ENCODE measurements at places on chromosomes 1 and 21.

DNA sequence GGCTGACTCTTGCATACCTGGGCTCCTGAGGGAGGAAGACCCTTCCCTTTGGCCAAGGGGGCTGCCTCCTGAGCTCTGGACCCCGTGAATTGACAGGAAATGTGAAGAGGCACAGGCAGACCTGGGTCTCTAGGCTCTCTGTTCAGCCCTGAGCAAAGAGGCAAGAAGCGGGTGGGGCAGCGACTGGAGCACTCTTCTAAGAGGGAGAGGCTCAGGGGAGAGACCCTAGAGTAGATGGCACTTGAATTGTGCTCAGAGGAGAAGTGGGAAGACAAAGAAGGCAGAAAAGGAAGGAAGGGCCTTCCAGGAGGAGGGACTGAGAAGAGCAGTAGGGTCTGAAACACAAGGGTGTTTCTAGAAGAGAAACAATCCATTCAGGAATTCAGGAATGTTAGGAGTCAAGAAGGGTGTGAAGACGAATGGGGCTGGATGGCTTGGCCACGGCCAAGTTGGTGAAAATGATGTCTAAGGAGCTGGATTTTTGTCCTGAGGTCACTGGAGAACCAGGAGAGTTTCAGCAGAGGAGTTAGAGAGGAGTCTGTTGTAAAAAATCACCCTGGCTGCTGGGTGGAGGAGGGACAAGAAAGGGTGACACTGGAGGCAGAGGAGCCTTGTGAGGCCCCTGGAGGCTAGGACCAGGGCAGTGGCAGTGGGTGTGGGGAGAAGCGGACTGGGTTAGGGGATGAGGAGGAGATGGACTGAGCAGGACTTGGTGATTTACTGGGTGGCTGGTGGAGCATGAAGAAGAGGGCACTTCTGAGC, 5.3 kb downstream of the TIE1 start:
- DNase-seq, result no peak

GRCh38 chr1:181313466-181313865, 169.9 kb upstream of the CACNA1E start:
- no peak for DNase-seq

GRCh38 chr1:180917306-180918065, 4.8 kb downstream of the KIAA1614 start:
- DNase-seq, result no peak

GRCh38 chr1:78255846-78256245, 210.1 kb downstream of the GIPC2 start:
- no peak for DNase-seq

- DNase-seq, result no peak
Measured at GRCh38 chr1:167878372-167879160, 35.4 kb downstream of the ADCY10 start.

DNA sequence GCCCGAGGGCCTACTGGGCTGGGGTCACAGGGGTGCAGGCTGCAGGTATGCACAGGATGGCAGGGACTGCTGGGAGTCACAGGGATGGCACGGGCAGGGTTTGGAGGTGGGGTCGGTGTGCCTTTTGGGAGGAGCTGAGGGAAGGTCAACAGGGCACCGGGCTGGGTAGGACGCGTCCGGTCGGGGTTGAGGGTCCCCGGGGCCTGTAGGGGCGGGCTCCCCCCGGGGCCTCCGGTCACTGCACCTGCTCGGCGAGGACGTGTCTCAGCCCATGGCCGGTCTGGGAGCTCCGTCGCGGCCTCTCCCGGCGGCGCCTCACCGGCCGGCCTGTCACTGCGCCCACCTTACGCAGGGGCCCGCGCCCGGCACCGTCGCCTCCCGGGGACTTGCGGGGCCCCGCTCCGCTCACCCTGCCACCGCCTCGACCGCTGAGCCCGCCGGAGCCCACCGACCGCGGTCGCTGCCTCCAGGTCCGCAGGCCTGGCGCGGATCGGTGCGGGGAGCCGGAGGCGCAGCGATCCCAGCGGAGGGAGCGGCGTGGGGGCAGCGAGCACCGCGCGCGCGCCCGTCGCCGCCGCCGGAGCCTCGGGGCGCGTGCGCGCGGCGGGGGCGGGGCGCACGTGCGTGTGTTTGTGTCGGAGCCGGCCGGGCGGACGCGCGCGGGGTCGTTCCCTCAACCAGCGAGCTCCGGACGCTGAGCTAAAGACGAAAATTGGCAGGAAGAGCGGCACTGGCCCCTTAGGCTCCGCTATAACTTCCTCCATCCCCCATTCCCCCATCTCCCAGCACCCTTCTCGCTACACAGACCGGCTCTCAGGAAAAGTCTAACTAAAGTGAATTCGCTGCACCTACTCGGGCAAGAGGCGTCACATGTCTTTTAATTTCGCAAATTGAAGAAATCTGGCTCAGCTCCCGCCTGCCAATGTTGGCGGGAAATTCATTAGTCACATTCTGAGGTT, at the start of gene AMIGO1:
TSS of gene AMIGO1 (minus strand) at position 552 of the 959 bp plus-strand sequence. CDS start 815 bp downstream, outside the sequence.
- no peak for DNase-seq

- no peak for DNase-seq
Measured at GRCh38 chr1:228275430-228276173, 67.8 kb downstream of the OBSCN start.

DNA sequence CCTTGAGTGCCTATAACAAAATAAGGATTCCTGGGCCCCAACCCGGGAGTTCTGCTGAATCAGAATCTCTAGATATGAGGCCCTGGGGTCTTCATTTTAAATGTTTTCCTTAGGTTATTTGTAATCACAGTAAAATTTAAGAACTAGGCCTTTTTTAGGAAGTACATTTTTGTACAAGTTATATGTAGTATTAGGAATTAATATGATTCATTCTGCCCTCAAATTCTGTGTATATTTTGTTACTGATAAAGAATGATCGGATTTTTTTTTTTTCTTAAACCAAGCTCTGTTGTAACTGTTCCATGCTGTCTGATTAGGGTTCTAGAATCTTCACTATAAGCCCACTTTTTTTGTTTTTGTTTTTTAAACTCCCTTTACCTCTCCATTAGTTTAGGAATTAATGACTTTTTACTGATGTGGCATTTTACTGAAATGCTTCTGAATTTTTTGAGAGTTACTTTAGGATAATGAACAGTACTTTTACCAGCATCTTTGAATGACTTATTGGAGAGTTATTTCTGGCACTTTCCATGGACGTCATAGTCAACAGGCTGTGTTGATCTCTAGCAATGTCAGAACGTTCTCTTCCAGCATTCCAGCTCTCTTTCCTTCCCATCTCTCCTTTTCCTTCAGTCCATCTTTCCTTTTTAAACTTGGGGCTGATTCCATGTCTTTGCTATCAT, 48.3 kb downstream of the CLIC4 start:
- DNase-seq, result no peak

GRCh38 chr1:31614414-31615005, 3.0 kb upstream of the HCRTR1 start:
- DNase-seq, result no peak

DNA sequence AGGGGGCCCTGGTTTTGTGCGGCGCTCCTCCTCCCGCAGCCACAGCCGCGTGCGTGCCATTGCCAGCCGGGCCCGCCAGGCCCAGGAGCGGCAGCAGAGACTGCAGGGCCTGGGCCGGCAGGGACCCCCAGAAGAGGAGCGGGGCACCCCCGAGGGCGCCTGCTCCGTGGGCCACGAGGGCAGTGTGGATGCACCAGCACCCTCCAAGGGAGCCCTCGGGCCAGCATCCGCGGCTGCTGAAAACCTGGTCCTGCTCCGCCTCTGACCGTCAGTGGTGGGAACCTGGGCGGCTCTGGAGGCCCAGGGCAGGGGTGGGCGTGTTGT, 21.5 kb downstream of the PANK4 start:
- no peak for DNase-seq

DNA sequence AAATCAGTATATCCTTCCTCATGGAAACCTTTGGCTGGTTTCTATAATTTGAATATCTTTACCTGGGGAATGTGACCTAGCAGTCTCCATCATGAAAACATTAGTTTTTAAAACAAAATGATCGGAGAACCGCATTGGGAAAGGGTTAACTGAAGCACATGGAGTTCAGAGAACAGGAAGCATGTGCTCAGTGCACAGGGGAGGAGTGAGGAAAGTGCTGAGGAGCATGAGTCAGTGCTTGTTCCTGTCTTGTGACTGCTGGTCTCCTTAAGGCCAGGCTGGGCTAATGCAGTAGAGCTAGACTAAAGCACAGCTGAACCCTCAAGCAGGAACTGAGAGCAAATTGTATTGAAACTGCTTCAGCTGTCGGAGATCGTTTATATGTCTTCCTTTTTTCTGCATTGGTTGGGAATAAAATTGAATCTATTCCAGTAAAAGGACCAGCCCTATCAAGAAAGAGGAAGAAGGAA, 5.8 kb downstream of the IFI16 start:
- peak; percentile 88 for DNase-seq

- DNase-seq, result no peak
Measured at GRCh38 chr1:108560189-108560873, 431 bp downstream of the EEIG2 start.

DNA sequence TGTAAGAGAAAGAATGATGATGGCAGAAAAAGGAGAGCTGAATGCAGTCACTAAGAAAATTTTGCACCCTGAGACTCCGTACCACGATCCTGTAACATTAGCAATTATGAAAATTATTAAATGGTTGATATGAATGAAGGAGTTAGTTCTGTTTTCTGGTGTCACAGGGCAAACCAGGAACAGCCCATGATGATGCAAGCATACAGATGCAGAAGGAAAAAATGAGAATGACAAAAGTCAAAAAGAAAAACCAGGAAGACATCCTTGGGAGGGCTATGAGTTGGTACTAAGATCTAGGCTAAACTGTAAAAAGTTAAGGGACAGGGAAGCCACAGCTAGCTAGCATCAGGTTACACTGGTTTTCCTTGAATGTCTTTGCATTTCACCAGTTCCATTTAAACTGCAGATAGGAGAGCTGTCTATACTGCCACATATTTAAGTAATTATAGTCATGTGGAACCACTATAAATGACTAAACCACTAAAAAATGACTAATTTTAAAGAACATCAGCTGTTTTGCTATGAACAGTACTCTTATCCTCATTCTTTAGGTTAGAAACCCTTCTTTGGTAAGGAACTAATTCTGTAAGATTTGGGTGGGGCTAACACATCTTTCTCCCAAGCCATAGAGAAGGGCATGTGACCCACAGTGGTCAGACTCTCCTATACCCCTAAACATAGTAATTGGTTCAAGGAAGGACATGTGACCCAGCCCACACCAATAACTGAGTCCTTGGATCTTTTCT, 11.4 kb downstream of the DOCK7 start:
- DNase-seq, result no peak

DNA sequence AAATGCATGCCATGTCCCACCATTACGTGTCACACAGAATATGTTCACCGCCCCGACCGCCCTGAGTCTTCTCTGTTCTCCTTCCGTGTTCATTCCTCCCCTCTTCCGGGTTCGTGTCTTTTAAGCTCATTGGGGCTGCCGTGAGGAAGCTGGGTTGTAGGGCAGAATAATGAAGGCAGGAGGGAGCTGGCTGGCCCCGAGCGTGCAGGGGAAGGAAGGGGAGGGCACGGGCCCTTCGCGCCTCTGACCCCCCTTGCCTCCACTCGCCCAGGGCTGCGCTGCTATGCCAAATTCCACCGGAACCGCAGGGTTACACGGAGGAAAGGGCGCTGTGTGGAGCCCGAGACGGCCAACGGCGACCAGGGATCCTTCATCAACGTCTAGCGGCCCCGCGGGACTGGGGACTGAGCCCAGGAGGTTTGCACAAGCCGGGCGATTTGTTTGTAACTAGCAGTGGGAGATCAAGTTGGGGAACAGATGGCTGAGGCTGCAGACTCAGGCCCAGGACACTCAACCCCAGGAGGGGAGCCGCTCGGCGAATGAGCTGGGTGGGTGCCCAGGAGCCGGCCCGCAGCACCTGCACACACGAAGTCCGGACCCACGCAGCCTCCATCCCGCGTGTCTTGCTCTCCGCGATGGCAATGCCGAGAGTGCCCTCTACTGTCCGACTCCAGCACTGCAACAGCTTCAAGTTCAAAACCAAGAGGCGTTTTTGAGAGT, 16.5 kb upstream of the AGTRAP start:
- DNase-seq, result peak; percentile 90

GRCh38 chr21:38042246-38042645, 126.0 kb upstream of the KCNJ6 start:
- no peak for DNase-seq

DNA sequence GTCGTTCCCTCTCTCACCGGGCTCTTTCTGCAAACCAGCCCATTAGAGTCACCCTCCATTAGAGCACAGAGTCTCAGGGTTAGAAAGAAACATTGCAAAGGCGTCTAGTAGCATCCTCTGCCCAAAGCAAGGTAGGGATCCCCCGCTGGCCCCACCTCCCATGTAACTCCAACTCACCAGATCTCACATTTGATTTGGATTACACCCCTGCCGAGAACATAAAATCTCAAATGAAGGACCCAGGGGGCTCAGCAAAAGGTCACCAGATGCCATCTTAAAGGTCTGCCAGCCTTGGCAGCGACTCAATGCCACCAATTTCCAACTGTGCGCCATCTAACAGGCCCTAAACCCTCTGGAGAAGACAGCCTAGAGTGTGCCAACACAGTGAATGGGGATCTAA, 14.1 kb downstream of the C1orf87 start:
- DNase-seq, result no peak

- peak; percentile 33 for DNase-seq
Measured at GRCh38 chr1:45802343-45803298, 791 bp upstream of the MAST2 start.

- no peak for DNase-seq
Measured at GRCh38 chr1:41546833-41547135, 62.3 kb upstream of the EDN2 start.

GRCh38 chr1:44035726-44036408, 4.6 kb upstream of the SLC6A9 start:
- no peak for DNase-seq

DNA sequence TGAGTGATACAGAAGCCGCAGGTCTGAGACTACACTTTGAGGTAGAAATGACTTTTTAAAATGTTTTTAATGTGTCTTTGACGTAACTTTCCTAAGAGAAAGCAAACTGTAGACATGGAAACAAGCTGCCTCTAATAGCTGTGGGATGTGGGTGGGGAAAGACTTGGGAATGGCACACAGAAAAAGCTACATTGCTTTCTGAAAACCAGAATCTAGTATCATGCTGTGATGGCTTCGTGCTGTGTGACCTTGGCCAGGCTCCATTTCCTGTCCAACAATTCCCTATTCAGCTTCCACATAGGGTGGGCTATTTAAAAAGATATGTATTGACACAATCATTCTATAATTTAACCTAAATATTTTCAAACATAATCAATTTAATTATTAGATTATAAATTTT, 909.1 kb downstream of the NCAM2 start:
- no peak for DNase-seq

DNA sequence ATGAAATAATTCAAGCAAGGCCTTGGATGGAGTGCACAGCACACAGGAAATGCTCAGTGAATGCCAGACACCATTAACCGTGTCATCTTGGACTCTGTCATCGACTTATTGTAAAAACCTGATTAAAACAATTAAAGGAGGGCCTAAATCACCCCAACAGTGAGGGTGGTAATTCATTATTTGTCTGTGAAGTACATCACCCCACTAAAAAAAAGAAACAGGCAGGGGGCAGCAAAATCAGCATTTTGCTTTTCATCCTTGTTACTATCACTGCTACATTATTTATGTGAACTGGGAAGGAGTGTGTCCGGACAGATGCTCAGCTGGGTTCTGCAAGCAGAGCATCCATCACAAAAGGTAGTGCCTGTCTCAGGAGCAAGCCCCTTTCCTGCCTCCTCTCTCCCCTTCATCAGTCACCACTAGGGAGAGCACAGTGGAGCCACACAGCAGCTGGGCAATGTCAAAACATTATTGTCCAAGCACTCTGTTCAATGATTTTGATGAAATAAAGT, 98.5 kb downstream of the RERE start:
- no peak for DNase-seq

GRCh38 chr1:203216274-203217138, 13.0 kb downstream of the CHIT1 start:
- DNase-seq, result peak; percentile 63

All from GDM1 (cell line).